Hematopoietic multipotent progenitor cell (in vitro differentiated cells): ENCODE measurements at places on chromosomes 3 and 15.

- no peak for DNase-seq
These were observed 286.5 kb upstream of the RBMS3 start for GRCh38 chr3:28994161-28994905.

GRCh38 chr15:39582977-39583595 lies 2.2 kb downstream of the THBS1 start:
- no peak for DNase-seq

GRCh38 chr3:10026084-10026890 lies at the start of gene FANCD2:
FANCD2 (plus strand) TSS chr3:10026437; CDS start chr3:10028658, 2,221 bp downstream.
- peak; percentile 91 for DNase-seq

DNA sequence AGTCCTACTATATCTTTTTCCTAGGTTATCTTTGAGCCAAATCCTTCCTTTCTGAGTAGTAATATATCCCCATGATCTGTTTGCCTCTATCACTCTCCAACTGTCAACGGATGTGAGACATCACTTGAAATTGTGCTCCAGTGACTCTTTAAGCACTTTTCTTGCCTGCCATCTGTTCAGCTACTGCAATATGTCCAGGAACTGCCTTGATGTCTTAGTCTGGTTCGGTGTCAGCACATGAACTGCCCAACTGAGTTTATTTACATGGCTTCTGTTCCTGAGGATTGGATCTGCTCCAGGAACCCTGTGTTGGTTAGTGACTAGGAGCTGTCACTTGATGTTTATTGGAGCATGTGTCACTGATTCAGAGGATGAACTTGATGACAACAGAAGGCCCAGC lies 116.5 kb downstream of the SLC9A9 start:
- no peak for DNase-seq

DNA sequence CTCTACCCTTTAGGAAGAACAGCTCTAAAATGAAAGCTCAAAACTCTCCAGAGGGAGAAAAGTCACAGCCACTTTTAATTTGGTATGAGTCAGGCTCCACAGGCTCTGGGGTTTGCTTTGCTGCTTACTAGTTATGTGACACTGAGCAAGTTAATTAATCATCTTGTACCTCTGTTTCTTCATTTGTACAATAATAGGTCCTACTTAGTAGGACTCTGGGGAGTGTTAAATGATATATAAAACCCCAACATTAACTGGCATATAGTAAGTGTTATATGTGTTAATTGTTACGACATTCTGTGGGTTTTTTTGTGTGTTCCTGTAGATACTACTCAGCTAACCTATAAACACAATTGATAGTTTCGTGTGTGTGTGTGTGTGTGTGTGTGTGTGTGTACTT lies 6.6 kb downstream of the ACKR2 start:
- DNase-seq = no peak

DNA sequence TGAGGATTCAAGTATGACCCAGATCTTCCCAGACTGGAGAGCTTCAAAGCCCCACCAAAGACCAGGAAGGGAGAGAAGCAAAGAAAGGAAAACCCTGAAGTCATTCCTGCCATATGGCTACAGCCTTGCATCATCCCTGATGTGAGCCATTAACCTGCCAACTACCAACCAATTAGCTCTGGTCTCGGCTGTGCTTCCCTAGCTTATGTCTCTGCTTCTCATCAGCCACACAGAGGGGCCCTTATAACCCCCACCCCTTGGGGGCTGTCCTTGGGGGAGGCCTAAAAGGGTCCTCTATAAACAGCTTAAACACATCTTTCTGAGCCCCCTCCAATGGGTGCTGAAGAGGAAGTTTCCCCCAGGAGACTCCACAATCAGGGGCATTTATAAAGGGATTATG lies 52.8 kb downstream of the NOX5 start:
- DNase-seq = no peak

- DNase-seq = no peak
These were observed 51.5 kb upstream of the SLCO3A1 start for GRCh38 chr15:91801836-91802534.
